ENCODE measurements at places on chromosomes 6 and 20.

DNA sequence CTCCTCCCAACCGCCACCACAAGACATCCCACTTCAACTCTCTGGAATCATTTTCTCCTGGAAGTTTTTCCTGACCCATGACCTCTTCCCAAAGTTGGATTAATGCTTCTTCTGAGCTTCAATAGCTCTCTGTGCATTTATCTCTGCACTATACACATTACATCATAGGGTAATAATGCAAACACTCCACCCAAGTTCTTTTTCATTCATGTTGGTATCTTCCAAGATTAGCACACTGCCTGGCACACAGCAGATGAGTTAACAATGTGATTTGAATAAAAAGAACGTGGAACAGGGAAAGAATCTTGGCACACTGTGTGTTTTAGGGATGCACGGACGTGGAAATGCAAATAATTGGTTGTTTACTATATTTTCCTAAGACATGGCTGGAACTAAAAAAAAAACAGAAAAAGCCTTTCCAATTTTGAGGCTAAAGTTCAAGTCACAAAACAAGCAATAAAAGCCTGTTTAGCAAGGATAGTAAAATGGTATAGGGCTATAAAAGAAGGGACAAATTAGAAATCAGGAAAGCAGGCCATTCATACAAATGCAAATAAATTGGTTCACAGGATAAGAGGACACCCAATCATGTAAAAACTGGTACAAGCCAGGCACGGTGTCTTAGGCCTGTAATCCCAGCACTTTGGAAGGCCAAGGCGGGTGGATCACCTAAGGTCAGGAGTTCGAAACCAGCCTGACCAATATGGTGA, 1.6 kb upstream of the FAM135A start:
- no peak for DNase-seq

GRCh38 chr6:21749754-21750153, 156.2 kb downstream of the SOX4 start:
- DNase-seq, result no peak

GRCh38 chr6:133817460-133818047, 71.4 kb upstream of the TCF21 start:
- DNase-seq, result peak; percentile 22

GRCh38 chr20:11569163-11569562, 348.5 kb upstream of the BTBD3 start:
- DNase-seq, result no peak

DNA sequence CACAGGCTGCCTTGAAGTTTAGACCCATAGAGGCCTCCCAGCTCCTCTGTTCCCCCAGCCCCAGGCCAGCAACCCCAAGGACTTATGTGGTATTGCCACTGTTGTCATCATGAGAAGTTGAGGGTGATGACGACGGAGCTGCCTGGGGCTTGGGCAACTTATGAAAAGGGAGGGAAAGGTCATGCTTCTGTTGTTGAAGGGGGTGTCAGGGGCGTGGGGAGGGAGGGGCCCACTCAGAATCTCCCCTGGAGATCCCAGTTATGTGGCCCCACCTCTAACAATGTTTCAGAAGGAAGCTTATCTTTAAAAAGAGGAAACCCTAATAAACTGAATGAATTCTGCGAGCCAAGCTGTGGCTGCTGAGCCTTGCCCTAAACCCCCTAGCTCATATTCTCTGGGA, 4.2 kb downstream of the ADTRP start:
- no peak for DNase-seq

DNA sequence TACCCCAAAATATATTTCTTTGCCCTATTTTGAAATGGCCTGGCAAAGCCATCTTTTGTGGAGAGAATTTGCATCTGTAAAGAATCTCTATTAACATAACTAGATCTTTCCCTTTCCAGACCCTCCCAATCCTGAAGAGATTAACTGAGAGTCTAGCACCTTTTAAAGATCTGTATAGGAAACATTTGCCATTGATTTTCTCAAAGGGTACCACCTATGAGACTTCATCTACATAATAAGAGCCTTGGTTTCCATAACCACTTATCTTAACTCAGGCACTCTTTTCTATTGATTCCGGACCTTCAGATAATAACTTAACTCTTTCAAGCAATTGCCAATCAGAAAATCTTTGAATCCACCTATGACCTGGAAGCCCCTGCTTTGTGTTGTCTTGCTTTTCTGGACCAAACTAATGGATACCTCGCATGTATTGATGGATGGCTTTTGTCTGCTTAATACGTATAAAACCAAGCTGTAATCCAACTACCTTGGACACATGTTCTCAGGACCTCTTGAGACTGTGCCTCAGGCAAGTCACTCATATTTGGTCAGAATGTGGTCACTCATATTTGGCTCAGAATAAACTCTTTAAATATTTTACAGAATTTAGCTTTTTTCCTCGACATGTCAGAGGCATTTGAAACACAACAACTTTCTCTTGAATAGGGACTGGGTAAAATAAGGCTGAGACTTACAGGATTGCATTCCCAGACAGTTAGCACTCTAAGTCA, 31.4 kb downstream of the SLC22A2 start:
- DNase-seq, result no peak

DNA sequence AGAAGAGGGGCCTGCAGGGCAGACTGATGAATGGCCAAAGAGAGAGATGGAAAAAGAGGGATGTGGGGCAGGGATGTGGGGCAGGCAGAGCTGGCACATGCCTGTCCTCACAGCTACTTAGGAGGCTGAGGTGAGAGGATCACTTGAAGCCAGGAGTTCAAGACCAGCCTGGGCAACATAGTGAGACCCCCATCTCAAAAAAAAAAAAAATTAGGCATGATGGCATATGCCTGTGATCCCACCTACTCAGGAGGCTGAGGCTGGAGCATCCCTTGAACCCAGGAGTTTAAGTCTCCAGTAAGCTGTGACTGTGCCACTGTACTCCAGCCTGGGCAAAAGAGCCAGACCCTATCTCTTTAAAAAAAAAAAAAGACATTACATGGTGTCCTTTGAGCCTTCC, 34.8 kb downstream of the RNF8 start:
- no peak for DNase-seq

GRCh38 chr6:125474061-125474460, 172.3 kb upstream of the HDDC2 start:
- no peak for DNase-seq

DNA sequence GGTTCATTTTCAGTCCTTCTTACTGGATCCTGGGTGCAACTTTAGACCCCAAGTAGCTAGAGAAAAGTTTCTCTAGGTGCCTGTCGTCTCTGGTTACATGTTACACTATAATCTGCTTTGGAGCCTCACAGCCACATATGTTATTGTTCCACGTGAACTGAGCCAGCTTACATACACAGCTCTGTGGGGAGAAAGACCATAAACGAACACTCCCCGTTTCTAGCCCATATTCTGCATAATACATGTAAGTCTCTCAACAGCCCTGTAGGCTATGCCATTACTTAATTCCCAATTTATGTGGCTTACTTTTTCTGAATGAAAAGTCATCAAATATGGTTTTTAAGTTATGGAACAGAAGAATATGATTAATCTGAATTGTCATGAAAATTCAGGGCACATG, 233.8 kb downstream of the BCKDHB start:
- no peak for DNase-seq

- DNase-seq, result no peak
Measured at GRCh38 chr6:121732641-121733040, 297.2 kb downstream of the GJA1 start.

DNA sequence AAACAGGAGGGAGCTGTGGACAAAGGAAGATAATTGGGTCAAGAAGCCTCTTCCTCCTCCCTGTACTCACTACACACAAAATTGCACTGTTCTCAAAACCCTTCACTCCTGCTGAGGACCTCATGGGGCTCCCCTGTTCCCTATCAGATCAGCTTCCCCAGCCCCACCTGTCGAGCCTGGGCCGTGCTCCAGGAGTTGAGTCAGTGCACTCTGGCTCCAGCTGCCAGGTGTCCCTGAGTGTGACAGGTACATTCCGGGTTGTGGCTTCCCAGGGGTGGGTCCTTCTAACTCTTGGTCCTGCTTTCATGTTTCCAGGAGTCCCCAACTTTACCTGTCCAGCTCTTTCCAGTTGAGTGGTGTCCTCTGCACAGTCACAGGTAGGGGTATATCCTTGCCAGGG, 8.4 kb downstream of the RAB5IF start:
- no peak for DNase-seq

- peak; percentile 2 for DNase-seq
Measured at GRCh38 chr6:129489215-129489765, 220.7 kb downstream of the ARHGAP18 start.

DNA sequence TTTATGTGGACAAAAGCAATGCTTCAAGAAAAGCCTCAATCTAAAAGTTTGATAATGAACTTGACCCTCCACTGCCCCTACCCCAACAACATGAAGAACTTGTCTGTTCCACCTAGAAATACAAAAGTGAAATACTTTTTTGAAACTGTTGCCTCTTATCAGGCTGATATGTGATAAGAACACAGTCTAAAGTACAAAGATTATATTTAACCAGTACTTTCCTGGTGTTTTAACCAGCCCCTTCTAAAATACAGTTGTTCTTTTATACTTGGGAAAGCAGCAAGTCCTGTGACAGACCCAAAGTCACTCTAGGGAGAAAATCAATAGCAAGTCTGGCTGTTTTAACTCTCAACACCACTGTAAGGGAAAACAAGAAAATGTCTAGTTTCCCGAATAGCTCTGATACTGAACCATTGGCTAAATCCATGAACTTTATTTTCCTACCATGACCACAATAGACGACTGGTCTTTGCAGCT, 6.6 kb downstream of the OARD1 start:
- DNase-seq, result no peak

DNA sequence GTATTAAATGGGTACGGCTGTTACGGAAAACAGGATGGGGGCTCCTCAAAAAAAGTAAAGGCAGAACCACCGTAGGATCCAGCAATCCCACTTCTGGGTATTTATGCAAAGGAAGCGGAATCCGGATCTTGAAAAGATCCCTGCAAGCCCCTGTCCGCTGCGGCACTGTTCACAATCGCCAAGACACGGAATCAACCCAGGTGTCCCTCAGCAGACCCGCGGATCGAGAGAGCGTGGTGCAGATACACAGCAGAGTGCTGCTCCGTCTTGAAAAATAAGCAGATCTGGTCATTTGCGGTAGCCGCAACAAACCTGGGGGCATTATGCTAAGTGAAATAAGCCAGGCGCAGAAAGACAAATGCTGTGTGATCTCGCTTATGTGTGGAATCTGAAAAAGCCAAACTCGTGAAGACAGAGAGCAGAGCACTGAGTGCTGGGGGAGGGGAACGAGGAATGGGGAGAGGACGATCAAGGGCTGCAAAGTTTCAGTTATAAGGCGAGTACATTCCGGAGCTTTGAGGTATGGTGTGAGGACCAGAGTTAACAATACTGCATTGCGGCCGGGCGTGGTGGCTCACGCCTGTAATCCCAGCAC, 41.3 kb downstream of the NTSR1 start:
- no peak for DNase-seq

DNA sequence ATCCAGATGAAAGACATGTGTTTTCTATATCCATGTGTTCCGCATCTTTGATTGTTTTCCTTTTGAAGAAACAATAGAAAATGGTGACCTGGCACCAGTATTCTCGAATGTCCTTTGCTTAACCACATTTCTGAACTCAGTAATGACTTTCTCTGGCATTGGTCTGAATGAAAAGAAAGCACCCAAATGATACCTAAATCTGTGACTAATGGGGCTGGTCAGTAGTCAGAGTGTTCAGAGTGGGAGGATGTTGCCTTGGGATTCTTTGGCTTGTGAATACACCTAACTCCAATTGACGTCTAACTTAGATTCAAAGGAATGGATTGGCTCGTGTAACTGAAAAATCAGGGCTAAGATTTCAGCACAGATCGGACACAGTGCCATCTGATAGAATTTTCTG, 27.1 kb downstream of the PARD6B start:
- DNase-seq, result no peak

- DNase-seq, result no peak
Measured at GRCh38 chr20:48471759-48472408, 355.9 kb downstream of the PREX1 start.

GRCh38 chr6:35011096-35012041, 122.3 kb downstream of the ANKS1A start:
- no peak for DNase-seq

DNA sequence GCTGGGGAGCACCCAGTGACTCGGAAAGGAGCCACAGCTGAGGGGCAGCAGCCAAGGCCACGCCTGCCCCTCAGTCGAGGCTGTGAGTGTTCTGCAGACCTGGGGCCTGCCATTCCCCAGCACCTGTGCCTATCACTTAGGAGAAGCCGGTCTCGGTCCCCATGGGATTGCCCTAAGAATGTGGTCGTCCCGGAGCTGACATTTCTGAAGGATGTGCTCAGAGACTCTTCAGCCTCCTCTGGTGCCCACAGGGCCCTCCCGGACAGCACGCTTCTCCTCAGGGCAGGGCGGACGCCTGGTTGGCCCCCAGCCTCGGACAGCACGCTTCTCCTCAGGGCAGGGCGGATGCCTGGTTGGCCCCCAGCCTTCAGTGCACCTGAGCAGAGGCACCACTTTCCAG, 223.9 kb downstream of the ERMARD start:
- no peak for DNase-seq

GRCh38 chr20:63288581-63289251, 4.3 kb upstream of the COL20A1 start:
- DNase-seq, result no peak

GRCh38 chr6:150230164-150230561, 87.3 kb downstream of the PPP1R14C start:
- DNase-seq, result no peak

- DNase-seq, result peak; percentile 51
Measured at GRCh38 chr20:32585011-32585585, at the start of gene NOL4L. Gene NOL4L (minus strand): TSS chr20:32585333. CDS start chr20:32584890, 443 bp downstream.

GRCh38 chr6:37783025-37783855, 36.3 kb upstream of the ZFAND3 start:
- no peak for DNase-seq

DNA sequence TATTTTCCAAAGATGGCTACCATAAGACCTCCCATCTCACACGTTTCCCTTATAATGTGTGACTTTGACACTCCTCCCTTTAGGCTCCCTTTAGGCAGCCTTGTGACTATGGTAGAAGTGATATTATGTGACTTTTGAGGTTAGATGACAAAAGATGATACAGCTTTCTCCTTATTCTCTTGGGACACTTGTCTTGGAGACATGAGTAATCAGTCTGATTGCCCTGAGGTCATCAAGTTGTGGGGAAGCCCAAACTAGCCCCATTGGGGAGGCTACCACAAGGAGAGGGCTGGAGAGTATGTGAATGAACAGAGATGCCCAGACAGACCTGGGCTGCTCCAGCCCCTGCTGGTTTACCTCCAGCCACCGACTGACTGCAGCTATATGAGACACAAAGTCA, 10.6 kb upstream of the DLK2 start:
- DNase-seq, result no peak

- DNase-seq, result no peak
Measured at GRCh38 chr20:25270829-25271251, 23.0 kb downstream of the PYGB start.

Data from CD4-positive, alpha-beta T cell treated with Interleukin-12 subunit alpha and Interleukin-12 subunit beta, for 1 hour (primary cell).